NCI-H2171 treated with DMSO at 0.1 percent for 48 hours (cell line): ENCODE measurements at places on chromosomes 3 and 15.

DNA sequence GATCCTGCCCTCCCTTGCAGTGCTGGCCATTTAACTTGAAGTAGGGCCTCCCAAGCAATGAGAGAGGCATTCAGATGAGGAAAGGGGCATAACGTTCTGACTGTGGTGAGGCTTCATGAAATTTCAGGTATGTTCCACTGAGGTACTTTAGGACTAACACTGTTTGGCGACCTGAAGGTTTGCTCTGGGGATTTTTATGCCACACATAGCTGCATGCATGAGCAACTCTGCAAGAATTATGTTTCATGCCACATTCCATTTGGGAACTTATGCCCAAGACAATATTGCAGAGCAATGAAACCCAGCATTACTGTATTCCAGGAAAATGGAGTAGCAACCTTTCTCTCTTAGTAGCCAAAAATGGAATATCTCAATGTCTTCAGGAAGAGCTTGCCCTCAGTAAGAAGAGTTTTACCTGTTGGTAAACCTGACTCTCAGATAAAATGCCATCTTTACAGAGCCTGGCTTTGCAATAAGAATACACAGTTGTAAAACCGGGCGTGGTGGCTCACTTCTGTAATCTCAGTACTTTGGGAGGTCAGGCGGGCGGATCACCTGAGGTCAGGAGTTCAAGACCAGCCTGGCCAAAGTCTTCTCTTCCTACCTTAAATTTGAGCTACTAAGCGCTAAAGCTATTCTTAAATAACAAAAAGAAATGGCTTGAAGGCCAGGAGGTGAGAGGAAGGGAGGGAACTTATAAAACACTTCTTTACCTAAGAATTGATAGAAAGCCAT is 16.7 kb upstream of the TBL1XR1 start:
- no peak for DNase-seq

DNA sequence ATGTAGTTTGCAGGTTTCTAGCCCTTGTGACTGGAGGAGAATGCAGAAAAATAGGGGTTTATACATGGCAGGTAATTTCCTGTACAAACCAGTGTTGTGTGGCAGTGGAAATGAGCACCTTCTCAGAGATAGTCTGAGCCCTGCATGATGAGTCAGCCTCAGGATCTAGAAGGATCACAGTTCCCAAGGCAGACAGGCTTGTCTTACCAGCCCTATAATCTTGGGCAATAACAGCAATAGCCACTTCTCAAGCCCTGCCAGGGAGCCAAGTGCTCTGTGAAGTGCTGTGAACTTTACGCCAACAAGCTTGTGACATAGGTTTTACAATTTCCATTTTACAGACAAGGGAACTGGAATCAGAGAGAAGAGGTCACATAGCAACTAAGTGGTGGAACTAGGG is 89.4 kb downstream of the CD47 start:
- no peak for DNase-seq

GRCh38 chr15:69661446-69661845 is 208.8 kb downstream of the RPLP1 start:
- DNase-seq = peak; percentile 10

DNA sequence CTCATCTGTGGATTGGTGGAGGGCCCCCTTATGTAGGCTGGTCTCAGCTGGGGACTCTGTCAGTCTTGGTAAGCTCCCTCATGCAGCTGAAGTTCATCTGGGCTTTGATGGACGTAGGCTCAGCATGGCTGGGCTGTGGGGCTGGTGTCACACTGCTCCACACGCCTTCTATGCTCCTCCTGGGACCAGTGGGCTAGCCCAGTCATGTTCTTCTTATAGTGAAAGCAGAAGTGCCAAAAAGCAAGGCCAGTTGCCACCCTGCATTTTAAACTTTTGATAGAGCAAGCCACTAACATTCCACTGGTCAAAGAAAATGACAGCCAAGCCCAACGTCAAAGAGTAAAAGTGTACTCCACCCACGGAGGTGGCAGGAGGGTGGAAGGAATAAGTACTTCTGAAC is 165.5 kb downstream of the MEX3B start:
- no peak for DNase-seq

- no peak for DNase-seq
These were observed 24.8 kb downstream of the CD96 start for GRCh38 chr3:111566844-111567243.

DNA sequence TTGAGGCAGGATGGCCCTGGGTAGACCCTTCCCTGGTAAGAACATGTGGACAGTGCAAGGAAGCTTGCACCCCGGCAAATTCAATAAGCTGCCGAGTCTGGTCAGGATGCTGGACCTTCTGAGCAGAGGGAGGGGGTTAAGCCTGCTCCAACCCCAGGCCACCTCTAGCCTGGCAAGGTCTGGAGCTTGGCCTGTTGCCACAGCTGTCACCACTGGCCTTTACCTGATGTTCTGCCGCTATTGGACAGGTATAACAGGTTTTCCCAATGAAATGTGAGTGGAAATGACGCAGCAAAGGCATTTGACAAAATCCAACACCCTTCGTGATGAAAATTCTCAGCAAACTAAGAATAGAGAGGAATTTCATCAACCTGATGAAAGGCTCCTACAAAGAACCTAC is 699 bp upstream of the MESP1 start:
- DNase-seq = no peak

DNA sequence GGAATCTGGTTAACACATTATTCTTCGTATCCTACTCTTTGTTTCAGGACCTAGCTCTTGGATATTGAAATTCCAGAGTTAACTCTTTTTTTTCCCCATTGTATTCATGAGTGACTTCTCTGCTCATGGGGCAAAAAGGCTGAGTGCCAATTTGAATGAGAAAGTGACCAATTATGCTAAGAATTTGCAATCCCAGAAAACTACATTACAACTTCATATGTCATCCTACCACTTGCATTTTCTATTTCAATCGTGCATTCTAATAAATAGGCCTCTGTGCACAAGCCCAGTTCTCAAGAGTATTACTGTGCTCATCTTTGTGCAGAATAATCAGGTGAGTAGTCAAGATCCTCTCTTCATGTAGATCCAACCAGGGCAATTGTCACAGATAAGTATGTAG is 537.8 kb downstream of the OTOL1 start:
- no peak for DNase-seq

DNA sequence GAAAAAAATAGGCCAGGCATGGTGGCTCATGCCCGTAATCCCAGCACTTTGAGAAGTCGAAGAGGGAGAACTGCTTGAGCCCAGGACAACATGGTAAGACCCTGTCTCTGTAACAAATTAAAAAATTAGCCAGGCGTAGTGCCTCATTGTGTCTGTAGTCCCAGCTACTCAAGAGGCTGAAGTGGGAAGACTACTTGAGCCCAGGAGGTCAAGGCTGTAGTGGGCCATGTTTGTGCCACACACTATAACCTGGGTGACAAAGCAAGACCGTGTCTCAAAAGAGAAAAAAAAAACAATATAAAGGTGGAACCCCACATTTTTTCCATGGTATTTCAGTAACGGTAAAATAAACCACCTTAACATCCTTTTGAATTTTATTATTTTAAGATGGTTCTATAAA is 69.9 kb downstream of the DENND4A start:
- DNase-seq = no peak

GRCh38 chr3:195021692-195022091 is 249.3 kb downstream of the XXYLT1 start:
- no peak for DNase-seq
